Activated CD4-positive, CD25-positive, alpha-beta regulatory T cell treated with anti-CD3 and anti-CD28 coated beads, Interleukin-2, amount 50 U/mL, for 16 hours (primary cell): ENCODE measurements at places on chromosomes 6 and 20.

GRCh38 chr6:85574932-85575598 lies 18.6 kb downstream of the SNX14 start:
- no peak for DNase-seq

- DNase-seq: no peak
Observed at GRCh38 chr20:47558295-47559066, 56.8 kb downstream of the NCOA3 start.

- DNase-seq: no peak
Observed at GRCh38 chr6:84466511-84466910, 239.1 kb upstream of the CEP162 start.

GRCh38 chr6:155495011-155495768 lies 39.6 kb upstream of the NOX3 start:
- DNase-seq: no peak

DNA sequence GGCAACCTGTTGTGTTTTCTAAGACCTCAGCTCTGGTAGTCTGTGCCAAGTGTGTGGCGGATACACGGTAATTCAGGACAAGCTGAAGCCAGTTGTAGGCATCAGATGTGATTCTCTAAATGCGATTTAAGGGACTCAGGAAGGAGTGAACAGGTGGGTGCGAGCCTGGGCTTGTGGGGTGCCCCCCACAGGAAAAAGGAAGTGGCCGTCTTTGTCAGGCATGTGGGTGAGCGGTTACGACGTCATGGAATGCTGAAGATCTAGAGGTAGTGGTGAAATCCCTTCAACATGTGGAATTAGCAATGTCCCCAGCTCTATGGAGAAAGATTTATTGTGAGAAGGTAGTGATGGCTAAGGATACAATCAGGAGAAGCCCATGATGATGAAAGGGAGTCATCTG lies 95.1 kb upstream of the EXOC2 start:
- DNase-seq: no peak

DNA sequence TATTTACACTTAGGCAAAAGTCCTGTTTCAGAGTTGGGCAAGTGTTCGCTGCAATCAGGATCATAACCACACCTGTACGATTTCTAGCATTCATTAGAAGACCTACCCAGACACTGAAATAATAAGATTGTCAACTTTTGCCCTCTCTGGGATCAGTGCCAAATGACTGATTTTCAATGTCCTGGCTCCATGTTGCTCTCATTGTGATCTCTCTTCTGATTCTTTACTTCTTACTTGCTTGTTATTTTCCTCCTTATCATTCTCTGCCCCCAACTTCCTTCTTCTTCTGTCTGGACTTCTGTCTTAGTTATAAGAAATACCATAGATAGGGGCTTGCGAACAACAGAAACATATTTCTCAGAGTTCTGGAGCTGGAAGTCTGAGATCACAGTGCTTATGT lies 94.4 kb upstream of the BMP2 start:
- no peak for DNase-seq

DNA sequence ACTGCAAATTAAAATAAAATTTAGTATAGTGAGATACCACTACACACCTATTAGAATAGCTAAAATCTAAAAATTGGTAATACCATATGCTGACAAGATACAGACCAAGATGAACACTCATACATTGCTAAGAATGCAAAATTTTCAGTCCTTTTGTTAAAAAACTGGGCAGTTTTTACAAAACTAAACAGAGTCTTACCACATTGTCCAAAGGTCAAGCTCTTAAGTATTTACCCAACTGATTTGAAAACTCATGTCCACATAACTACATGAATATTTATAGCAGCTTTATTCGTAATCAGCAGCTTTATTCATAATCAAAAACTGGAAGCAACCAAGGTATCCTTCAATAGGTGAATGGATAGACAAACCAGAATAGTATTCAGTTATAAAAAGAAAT lies 10.0 kb downstream of the POLR3F start:
- no peak for DNase-seq

DNA sequence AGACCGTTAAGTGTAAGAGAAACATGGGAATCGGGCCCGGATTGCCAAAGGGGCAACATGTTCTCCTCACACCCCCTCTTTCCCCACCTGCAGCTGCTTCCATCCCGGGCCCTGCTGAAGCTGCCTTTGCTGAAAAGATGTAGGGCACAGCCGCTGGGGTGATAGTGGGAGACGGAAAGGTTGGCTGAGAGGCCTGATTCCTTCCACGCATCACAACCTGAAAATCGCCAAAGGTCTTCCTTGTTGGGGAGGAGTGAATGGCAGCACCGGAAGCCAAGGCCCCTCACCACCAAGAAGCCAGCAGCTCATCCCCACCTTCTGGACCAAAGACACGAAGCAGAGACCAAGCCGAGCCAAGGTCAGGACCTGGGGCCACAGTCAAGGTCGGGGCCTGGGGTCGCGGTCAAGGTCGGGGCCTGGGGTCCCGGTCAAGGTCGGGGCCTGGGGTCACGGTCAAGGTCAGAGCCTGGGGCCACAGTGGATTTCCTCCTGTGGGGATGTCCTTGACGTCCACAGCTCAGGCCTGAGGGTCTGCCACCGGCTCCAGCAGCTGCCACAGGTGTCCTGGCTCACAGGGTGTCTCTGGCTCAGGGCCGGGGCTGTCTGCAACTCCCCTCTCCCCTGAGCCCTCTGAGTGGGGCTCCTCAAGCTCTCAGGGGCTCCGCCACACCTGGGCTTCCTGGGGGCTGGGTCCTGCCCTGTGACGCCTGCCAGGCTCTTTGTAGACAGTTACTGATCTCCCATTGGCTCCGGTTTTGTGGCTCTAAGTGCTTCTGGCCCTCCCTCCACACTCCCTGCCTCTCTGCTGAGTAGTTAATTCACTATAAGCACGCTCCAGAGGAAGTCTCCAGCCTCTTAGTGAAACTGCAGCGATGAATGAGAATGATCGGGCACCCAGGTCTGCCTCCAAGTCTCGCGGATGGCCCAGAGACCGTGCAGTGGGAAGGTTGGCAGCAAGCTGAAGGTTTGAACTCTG lies 5.5 kb upstream of the CHRNA4 start:
- DNase-seq: no peak

- no peak for DNase-seq
Observed at GRCh38 chr20:22303523-22303922, 280.8 kb downstream of the FOXA2 start.

DNA sequence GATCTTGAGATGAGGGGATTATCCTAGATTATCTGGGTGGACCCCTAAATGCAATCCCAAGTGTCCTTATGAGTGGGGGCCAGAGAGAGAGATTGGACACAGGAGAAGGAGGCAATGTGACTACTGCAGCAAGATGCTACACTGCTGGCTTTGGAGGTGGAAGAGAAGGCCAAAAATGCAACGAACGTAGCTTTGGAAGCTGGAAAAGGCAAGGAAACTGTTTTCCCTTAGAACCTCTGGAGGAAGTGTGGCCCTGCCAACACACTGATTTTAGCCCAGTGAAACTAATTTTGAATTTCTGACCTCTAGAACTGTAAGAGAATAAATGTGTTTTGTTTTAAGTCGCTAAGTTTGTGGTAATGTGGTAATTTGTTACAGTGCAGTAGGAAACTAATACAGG lies 15.7 kb downstream of the PPARD start:
- DNase-seq: no peak

- no peak for DNase-seq
Observed at GRCh38 chr6:74048387-74048786, 352.4 kb downstream of the CD109 start.

DNA sequence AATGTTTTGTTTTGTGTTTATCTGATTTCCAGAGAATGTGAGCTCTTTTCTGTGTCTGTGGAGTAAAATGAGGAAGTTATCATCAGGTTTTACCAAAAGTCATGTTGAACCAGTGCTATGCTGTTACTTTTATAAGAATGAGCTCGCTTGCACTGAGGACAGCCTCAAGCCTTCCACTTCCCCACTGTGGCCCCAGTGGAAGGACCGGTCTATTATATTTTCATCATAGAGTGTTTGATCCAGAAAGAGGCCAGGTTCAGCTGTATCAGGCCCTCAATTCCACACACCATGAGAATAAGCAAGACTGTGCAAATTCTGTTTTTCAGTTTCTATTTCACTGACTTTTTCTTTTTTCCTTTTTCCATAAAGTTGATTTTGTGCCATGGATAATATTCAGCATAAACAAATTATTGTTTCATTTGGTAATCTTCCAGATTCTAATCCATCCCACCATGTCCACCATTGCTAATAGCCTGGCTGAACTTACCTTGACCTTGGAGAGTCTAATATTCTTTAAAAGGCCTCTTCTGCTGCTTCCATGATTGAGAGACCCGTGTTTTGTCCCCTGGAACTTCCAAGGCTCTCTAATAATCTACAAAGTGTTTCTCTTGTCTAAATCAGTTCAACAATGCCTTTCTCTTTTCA lies 286.2 kb downstream of the THBS2 start:
- no peak for DNase-seq

DNA sequence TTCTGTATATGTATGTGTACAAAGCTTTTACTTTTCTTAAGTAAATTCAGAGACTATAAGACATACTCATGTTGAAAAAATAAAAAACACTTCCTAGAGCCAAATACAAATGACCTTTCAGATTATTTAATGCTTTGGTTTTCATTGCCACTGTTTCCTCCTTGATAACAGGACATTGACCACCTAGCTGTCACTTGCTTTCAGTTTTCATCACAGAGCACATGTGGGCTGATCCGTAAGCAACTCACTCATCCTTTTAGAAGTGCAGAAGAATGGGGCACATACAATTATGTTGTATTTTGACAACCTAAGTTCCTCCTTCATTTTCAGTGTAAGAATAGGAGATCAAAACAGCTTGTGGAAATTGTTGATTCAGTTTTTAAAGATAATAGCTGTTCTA lies 6.2 kb downstream of the ZBTB2 start:
- DNase-seq: no peak

GRCh38 chr6:15131651-15132061 lies 114.2 kb upstream of the JARID2 start:
- no peak for DNase-seq

DNA sequence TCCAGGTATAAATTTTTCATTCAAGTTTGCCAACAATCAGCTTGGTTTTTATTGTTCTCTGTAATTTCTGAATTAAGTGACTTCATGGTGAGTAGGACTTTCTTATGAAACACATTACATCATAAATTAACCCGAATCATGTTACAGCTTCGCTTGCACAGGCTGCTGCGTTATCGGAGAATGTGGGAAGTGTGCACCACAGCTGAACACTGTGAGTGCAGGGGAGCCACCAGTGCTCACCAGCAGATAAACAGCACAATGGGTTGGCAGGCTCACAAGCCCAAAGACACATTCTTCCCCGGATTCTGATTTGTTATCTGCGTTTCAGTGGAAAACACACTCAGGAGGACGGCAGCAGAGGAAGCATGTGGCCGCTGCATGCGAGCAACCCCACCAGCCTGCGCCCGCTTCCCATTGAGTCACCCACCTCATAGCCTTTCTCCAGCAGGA lies 121.1 kb downstream of the GMDS start:
- DNase-seq: no peak

DNA sequence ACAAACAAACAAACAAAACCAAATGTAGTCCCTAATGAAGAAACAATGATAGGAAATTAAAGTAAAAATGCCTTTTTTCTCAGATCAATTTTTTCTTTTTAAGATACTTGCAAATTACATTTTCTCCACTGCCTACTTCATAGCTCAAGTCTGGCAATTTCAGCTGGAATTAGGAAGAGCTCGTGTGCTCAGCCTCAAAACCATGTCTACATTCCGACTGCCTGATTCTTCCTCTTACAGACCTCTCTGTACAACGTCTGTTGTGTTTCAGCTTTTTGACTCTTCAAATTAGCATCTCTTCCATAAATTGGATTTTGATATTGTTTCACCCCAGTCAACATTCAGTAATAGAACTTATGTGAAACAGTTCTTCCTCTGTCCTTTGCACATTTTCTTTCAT lies 9.3 kb upstream of the EDN1 start:
- no peak for DNase-seq

DNA sequence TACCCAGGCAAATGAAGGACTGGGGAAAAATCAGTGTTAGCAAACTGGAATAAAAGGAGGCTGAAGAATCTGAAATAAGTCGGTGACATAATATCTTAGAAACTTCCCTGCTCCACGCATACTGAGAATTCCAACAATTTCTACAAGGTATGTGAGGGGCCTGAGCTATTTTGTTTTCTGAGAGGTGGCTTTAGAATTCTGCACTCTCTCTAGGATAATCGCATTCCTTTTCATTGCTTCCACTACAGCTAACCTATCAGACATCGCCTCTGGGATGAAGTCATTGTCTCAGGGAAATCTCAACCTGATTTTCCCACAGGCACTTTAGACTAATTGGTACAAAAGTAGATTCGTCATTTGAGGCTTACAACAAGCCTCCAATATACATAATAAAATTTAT lies 740.8 kb downstream of the PHF3 start:
- DNase-seq: no peak

- no peak for DNase-seq
Observed at GRCh38 chr6:104431096-104431495, 428.6 kb downstream of the HACE1 start.

GRCh38 chr20:8870652-8871051 lies 198.2 kb upstream of the PLCB4 start:
- DNase-seq: no peak

DNA sequence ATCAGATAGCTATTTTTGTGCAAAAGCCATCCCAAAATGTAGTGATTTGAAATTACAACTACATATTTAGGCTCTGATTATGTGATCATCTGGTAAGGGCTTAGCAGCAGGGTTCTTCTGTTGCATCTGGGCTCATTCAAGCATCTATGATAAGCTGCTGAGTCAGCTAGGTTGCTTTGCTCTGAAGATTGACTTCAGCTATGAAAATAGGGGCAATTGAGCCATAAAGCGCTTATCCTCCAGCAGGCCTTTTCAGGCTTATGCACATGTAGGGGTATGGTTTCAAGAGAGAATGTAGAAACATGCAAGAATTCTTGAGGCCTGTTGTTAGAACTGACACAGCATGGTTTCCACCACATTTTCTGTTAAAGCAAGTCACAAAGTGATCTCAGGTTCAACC lies 114.1 kb downstream of the PLCB1 start:
- no peak for DNase-seq

DNA sequence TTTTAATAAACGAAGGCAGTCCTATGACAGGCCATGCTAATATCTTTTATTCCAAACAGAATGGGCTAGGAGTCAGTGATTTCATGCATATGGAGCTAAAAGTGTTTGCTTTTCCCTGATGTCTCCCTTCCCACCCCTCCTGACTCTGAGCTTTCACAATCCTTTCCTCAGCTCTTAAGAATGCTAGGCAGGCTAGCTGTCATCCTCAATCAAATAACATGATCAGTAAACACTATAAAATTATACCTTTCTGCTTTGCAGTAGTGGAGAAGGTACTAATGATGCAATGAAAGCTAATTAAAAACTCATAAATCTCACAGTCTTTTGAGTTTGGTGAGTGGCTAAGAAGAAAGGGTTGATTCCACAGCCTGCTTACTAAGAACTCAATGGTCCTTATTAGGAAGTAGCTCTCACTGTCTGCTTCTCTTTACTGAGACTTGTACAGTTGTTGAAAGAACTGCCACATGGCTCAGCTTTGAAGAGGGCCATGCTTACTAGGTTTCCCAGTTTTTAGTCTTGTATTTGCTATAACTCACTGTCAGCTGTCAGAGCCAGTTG lies 250.9 kb upstream of the JAG1 start:
- no peak for DNase-seq

DNA sequence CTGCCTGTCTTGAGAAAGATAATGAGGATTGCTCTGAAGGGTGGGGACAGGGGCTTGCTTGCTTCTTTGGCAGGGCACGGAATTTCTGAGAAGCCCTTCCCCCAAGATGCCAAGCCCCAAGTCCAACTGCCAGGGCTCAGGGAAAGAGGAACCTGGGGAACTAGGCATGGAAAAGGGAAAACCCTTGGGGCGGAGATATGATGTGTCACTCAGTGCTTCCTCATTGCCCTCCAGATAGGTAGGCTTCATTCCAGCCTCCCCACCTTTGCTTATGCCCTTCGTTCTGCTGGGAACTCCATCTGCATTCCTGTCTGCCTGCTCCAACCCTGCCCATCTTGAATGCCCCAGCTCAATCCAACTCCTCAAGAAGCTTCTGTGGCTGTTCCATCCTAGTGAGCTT lies 61.2 kb downstream of the VEGFA start:
- DNase-seq: no peak
